ENCODE measurements at places on chromosomes 1 and 21.

DNA sequence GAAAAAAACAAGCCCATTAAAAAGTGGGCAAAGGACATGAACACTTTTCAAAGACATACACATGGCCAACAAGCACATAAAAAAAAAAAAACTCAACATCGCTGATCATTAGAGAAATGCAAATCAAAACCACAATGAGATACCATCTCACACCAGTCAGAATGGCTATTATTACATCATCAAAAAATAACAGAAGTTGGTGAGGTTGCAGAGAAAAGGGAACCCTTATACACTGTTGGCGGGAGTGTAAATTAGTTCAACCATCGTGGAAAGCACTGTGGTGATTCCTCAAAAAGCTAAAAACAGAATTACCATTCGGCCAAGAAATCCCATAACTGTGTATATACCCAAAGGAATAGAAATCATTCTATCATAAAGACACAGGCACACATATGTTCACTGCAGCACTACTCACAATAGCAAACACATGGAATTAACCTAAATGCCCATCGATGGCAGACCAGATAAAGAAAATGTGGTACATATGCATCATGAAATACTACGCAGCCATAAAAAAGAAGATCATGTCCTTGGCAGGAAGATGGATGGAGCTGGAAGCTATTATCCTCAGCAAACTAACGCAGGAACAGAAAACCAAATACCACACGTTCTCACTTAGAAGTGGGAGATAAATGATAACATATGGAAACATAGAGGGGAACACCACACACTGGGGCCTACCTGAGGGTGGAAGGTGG, 70.1 kb downstream of the INTS7 start:
- no peak for DNase-seq

DNA sequence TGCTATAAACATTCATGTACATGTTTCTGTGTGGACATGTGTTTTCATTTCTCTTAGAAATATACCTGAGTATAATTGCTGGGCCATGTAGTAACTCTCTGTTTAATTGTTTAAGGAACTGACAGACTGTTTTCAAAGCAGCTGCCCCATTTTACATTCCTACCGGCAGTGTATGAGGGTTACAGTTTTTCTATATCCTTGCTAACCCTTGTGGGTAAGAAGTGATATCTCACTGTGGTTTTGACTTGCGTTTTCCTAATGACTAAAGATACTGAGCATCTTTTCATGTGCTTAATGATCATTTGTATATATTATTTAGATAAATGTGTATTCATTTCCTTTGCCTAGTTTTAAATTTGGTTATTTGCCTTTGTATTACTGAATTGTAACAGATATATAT, 81.7 kb downstream of the DNM3 start:
- DNase-seq, result no peak

DNA sequence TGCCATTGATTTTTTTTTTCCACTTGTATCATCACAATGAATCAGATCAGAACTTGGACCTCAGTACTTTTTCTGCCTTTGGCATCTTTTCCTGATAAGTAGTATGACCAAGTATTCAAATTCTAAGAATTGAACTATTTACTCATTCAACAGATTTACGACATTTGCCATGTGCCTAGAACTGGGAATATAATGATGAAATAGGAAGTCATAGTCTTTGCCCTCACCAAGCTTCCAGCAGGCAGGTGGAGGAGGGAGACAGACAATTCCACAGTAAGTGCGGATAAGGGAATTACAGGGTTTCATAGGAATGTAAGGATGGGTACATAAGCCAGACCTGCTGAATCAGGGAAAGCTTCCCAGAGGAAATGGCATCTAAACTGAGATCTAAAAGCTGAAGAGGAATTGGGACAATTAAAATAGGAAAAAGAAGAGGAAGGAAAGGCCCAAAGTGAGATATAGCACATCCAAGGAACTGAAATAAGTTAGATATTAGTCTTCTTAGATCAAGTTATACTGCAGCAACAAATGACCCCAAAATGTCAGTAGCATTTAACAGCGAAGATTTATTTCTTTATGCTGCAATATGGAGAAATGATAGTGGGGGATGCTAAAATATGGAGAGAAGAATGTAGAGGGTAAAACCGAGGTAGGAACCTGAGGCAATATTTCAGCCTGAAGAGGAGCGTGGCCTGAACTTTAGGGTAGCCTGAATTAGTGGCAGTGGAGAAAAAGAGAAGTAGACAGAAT, 5.3 kb upstream of the DDX59 start:
- no peak for DNase-seq

GRCh38 chr21:45293220-45293725, 5.6 kb upstream of the POFUT2 start:
- DNase-seq, result no peak

- no peak for DNase-seq
Measured at GRCh38 chr1:221031458-221032203, 152.4 kb downstream of the HLX start.

- DNase-seq, result no peak
Measured at GRCh38 chr1:55997536-55997935, 581.8 kb downstream of the PLPP3 start.

DNA sequence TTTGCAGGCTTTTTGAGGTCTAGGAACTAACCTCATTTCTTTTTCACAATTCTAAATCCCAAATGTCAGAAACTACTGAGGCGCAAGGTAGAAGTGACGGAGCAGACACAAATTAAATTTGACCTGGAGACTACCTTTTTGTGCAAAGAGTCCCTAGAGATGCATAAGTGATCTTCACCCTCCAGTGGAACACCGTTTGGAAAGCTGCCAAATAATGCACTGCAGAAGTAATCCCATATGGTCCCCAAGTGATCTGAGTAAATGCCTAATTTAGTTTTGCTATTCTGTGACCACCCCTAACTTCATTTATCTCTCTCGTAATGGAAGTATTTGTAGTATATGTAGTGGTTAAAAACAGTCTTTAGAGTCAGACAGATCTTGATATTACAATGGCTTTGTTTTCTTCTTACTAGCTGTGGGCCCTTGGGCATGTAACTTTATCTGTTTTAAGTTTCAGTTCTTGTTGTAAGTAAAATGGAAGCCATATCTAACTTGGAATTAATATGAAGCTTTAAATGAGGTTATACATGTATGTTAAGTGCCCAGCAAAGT, 70.4 kb upstream of the IPO9 start:
- DNase-seq, result no peak

DNA sequence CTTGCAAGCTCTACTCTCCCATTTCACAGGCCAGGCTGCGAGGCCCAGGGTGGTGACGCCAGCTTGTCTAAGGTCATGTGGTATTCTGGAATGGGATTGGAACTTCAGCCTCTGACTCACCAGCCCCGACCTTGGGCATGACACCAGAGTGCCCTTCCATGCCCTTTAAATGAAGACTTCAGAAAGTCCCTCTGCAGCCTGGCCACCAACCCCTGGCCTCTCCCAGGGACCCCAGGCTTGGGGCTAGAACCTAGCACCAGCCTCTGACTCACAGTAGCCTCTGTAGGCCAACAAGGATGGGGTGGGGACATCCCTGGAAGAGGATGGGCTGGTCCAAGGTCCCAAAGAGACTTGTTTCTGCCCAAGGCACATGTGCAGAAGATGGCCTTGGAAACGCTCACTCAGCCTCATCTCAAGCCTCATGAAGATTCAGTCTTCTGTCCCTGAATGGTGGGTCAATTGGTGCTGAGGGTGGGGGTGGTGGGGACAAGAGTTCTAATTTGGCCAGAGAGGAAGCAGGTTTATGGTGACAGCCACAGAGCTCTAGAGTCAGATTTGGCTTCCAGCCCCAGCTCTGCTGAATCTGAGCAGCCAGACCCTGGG, 36.1 kb upstream of the RUNX3 start:
- no peak for DNase-seq

Data from CD4-positive, alpha-beta T cell treated with Interleukin-4 for 1 hour (primary cell).